ENCODE measurements at places on chromosomes 5 and 9. TPM values are rescaled to one million over a fixed set of nuclear protein-coding genes. Genes with fewer than 3 reads are reported as not detected.

DNA sequence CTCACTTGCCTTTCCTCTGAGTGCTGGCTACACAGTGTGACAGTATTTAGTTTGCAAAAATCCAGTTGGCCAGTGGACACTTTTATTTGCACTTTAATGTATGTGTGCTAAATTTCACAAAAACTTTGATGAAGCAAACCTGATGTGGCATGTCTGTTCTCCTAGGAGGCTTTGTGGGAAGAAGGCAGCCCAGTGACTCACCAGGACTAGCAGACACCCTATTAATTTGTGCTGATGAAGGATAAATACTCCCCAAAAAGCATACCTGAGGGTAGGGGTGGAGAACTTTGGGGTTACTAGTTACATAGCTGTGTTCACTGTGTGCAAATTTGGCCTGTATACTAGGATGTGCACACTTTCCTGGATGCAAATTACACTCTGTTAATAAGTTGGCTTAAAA is 39.3 kb upstream of the IPPK start:
- no peak for DNase-seq

DNA sequence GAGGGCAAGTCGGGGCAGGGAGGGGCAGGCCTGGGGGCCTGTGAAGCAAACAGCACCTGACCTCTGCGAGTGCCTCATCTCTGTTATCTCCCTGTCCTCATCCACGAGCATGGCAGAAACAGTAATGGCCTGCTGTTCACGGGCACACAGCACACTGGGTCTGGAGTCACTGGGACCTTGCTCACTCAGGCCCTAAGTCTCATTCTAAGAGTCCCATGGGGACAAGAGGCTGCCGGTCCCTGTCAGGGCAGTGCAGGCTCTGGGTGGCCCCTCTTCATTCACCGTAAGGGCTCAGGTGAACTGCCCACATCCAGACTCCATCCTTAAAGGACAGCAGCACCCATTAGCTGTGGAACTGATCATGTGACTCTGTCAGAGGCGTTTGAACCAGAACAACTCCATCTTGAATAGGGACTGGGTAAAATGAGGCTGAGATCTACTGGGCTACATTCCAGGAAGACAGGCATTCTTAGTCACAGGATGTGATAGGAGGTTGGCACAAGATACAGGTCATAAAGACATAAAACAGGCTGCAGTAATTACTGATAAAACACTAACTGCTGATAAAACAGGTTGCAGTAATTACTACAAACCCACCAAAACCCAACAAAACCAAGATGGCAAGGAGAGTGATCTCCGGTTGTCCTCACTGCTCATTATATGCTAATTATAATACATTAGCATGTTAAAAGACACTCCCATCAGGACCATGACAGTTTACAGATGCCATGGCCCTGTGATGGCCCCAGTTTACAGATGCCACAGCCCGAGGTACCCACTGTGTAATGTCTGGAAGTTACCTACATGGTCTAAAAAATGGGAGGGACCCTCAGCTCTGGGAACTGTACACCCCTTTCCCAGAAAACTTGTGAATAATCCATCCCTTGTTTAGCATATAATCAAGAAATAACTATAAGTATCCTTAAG is 28.7 kb downstream of the BICD2 start:
- DNase-seq, result no peak

DNA sequence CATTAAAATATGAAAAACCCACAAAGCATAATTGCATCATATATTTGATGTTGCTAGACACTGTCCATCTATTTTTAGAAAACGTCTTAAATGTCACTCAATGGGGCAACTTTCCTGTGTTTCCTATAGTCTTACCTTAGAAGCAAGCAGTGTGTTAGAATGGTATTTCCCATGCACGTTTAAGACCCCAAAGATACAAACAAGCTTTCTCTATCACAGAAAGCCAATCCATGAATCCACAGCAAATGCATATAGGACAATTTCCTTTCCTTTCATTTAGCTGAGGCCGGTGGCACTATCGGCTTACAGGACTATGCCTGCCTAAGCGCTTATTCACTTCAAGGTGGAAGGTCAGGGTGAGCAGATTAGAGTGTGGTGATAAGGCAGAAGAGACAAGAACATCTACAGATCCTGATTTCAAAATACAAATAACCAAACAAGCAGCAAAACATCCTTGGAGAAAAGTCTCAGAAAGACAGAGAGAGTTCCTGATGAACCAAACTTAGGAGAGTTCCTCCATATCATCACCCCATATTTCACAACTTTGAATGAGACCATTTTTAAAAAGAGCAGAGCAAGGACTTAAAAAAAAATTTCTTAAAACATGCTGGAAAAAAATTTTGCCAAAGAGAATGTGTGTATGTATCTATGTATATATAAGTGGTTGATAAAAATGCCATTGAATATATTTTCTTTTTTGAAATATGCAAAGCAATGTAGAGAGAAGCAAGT is 57.2 kb downstream of the MEF2C start:
- DNase-seq, result no peak

- no peak for DNase-seq
These were observed 276.9 kb downstream of the CDH9 start for GRCh38 chr5:26761446-26761845.

DNA sequence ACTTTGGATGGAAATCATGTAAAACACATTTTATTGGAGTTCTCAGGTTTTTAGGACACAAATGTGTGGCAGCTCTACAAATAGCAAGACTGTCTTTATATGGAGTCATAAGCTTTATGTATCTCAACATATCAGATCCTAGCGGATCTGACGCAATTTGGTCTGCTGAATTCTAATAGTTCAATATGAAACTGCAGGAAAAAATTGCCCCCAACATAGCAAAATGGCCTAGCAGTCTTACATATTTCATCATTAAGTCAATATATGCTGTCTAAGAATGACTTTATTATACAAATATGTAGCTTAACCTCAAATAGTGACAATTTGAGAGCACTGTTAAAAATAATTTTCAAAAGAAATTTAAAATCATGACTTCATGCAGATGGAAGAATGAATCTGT is 244.3 kb downstream of the TAF11L14 start:
- no peak for DNase-seq

- DNase-seq, result no peak
These were observed 21.5 kb downstream of the PALM2AKAP2 start for GRCh38 chr9:109801484-109801883.

DNA sequence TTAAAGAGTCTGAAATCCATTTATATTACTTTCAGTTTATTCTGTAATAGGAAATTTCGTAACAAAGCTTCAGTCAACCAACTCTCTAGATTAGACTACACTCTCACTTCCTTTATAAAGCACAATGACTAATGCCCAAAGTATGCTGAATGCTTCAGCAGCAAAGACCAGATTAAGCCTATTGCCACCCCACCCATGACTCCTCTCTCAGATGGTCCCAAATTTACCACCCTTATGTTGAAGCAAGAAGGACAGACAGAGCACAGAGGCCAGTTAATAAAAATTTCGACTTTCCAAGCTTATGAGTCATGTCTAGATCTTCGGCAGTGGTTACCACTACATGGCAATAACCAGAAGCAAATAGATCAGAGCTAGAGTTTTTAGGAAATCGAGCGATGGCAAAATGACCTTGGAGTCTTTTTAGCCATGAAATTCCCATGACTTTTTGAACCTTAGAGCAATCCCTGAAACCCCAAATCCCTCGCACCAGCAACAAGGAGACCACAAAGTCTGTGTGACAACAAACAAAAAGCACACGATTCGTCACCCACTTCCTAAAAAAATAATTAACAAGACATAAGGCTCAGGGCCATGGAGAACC is 287.8 kb upstream of the RASA1 start:
- DNase-seq, result no peak

GRCh38 chr5:106825374-106825773 is 845.4 kb downstream of the EFNA5 start:
- no peak for DNase-seq

DNA sequence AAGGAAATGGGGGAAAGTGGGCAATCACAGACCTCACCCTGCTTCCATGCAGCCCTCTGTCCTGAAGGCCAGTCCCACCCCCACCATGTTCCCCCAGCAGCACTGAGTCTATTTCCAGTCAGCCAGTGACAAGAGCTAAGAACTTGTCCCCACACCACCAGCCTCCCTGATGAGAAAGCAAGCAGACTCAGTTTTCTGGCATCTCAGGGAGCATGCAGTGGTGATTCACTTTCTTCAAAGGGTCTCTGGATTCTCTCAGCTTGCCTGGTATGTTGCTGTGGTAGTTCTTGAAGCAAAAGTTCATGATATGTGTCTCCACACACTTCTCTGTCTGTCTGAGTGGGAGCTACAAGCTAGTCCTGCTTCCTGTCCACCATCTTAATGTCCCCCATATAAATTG is 799.9 kb upstream of the TYRP1 start:
- no peak for DNase-seq

CTXN3 gene
- total RNA-seq, result not detected

CCL27 gene
- not detected for total RNA-seq

IFNE gene
- total RNA-seq, result 1.9 TPM

ZNF367 gene
- 2.2 TPM for total RNA-seq

PAIP2 gene
- total RNA-seq, result 43.5 TPM

Measured in uterus (tissue), 4 donors.